Activated CD8-positive, alpha-beta memory T cell treated with anti-CD3 and anti-CD28 coated beads for 48 hours (primary cell): ENCODE measurements at places on chromosomes 2 and 18.

DNA sequence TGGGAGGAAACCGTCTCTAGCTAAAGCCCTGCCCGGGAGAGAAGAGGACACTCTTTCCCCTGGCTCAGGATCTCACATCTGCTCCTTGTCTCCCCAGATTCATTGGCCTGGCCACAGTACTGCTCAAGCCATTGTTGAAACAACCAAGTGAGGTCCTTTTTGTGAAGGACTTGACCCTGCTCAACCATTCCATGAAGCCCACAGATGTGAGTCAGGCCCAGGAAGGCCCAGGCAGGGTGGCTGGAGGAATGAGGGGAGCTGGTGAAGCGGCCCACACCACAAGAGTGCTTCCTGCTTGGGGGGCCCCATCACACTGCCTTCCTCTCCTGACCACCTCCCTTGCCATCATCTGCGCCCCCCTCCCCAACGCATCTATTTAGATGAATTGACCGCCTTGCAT lies 5.1 kb downstream of the FER1L5 start:
- DNase-seq, result no peak

DNA sequence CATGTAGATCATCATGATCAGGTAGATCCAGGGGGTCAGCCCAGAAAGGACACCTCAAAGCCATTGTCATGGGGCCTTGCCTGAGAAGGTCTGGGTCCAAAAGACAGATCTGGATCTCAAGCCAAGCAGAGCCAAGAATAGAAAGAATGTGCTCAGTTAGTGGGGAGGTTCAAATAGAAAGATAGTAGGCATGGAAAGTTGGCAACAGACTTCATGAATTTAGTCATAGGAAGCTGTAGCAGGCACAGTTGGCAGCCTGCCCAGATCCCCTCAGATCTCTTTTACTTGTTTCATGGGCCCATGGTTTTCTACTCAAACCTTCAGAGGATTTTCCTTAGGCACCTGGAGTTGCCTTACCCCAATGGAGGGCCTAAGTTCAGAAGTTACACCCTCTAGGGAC lies 767.0 kb downstream of the SLC4A3 start:
- no peak for DNase-seq

GRCh38 chr2:73078457-73079411 lies 7.2 kb upstream of the SFXN5 start:
- no peak for DNase-seq

GRCh38 chr2:191315365-191315752 lies 70.2 kb downstream of the MYO1B start:
- no peak for DNase-seq

GRCh38 chr2:205771031-205771430 lies 88.7 kb downstream of the NRP2 start:
- DNase-seq, result no peak

DNA sequence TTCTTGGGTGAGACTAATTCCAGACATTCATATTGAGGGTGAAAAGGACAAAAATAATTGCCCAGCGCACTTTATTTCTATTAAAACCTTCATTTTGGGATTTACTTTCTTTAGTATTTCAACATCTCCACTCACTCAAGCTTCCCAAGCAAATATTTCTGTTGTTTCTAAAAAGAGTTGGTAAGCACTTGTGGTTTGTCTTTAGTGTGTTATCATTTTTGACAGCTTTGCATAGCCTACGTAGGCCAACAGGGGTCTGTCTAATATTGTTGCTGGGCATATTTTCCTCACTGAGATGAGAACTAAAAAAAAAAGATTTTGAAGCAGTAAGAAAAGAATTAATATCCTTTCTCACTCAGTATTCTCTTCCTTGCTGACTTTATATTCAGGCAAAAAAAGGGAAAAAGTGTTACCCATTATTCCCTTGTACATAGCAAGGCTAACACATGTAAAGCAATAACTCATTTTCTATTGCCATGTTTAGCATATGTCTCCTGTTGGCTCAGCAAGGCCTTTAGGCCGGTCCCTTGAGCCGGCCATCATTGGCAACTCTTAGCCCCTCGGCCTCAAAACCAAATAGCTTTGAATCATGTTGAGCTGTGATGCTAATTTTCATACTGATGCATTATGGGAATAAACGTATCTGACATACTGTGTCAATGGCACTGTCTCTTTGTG lies 494.2 kb downstream of the ARHGAP15 start:
- no peak for DNase-seq

- DNase-seq, result no peak
These were observed 69.3 kb upstream of the HK2 start for GRCh38 chr2:74764429-74765272.

DNA sequence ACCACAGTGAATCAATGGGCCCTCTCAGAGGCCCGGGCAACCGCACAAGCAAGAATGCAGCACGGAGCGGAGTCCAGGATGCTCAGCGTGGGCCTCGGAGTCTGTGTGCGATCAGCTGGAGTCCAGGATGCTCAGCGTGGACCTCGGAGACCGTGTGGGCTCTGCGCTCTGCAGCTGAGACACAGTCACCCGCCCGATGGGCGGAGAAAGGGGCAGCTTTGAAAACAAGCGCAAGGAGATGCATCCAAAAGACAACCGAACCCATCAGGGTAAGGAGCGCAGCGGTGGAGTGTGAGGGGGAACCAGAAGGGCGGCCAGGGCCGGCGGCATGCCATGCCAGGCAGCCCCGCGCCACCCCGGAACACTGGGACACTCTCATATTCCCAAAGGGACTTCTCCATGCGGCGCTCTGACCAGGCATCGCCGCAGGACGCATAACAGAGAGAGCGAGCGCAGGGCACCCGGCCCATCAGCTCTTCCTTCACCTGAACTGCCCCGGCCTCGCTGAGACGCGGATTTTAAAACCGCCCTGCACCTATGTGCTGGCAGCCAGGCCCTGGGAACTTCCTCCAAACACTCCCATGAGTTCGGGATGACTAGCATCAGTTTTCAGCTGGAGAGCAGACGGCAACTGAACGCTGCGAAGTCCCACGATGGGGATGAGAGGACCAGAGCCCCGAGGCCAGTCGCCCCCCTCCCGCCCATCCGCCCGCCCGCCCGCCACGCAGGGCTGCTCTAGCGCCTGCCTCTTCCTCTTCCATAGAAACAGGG lies 44.7 kb downstream of the MC5R start:
- no peak for DNase-seq

GRCh38 chr18:36595046-36595817 lies 233.6 kb downstream of the TPGS2 start:
- no peak for DNase-seq

GRCh38 chr2:56084111-56084901 lies 99.5 kb upstream of the CCDC85A start:
- no peak for DNase-seq

GRCh38 chr2:234395891-234396420 lies 100.9 kb downstream of the ARL4C start:
- DNase-seq, result no peak

GRCh38 chr18:58662118-58662517 lies 9.1 kb upstream of the MALT1 start:
- DNase-seq, result no peak

- DNase-seq, result no peak
These were observed 85.9 kb downstream of the CALCRL start for GRCh38 chr2:187362151-187362550.

DNA sequence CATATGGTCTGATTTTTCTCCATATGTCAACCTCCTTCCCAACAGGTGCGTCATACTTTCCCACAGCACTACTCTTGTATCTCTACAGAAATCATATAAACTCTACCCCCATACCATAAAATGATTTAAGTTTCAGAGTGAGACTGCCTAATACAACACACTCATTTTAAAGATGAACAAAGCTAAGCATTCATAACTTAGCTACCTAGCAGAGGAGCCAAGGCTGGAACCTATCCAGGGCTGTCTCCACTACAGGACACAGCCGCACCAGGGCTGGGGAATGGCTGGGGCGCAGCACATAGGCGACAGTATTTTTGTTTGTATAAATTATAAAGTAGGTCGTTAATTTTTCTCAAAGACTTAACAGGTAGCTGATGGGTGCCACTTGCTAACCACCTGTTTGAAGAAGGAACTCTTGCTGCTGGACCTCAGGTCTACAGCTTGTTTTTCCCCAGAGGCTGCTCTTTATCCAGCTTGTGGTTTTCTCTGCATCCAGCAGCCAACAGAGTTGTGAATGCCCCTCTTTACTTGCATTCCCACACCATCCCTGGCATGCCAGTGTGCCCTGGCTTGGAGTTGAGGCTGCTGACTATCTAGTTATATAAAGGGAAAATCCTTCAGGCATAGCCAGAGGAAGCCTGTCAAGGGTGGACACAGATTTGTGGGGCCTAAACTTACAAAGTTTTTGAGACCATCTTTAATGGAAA lies 62.0 kb downstream of the HNRNPLL start:
- DNase-seq, result no peak

DNA sequence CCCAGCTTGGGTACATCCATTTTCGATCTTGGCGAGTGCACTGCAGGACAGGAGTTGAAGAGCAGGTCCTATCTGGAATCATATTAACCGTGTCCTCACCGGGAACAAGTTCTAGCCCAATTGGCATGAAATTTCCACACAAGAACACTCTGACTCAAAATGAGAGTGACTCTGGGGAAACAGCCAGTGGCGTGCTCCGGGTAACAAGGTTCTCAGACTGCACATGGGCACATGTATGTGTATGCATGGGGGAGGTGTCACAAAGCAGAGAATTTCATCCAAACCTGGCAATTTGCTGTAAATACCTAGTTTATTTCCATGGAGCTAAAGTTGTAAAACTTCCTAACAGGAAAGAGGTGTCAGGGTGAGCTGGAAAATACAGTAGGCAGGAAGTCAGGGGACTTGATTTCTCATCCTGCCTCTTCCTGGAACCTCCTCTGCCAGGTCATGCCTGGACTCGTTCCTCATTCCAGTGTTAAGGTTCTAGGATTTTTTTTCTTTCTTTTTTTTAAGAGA lies 1.7 kb downstream of the TUBB6 start:
- DNase-seq, result no peak

- DNase-seq, result no peak
These were observed 406.5 kb upstream of the UBE2E3 start for GRCh38 chr2:180573951-180574350.

DNA sequence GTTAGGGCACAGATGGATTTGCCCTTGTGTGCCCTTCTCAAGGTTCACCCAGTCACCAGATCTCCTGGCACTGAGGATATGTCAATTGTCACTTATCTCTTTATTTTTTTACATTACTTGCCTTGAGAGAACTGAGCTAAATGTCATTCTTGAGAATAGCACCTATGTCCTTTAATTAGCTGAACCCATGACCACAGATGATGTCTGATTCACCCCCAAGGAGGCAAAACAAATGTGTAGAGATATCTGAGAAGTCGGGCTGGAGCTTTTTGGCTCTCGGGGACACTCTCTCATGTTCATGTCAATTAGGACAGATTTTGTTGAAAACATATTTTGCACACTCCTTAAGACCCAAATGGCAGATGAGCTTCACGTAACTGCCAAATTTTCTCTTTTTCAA lies 171.4 kb upstream of the LRRTM1 start:
- DNase-seq, result no peak

DNA sequence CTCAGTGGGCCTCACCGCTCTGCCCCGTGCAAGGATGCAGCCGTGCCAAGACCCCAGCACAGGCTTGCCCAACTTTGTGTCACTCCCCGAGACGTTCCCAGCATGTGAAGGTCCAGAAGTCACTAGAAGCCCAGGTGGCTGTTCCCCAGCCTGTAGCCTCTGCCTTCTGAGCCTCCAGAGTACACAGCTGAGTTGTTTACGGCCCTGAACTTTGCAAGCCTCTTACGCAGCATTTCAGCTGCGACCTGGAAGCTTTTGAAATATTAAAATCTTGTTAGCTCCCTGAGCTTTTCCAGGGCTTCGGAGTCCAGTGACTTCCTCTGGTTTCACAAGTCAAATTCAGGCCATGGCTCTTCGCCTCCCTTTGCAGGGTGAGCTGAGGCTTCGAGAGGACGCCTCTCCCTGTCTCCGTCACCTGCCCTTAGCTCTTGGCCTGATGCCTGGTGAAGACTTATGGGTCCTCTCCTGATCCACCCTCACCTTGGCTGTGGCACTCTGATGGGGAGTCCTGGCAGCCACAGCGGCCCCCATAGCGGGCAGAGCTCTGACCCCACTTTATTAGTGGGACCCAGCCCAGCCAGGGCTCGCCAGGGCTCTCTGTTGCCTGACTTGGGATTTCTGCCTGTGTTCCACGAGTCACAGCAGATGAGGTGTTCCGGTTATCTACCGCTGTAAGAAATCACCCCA lies 76.5 kb upstream of the HPCAL1 start:
- no peak for DNase-seq

DNA sequence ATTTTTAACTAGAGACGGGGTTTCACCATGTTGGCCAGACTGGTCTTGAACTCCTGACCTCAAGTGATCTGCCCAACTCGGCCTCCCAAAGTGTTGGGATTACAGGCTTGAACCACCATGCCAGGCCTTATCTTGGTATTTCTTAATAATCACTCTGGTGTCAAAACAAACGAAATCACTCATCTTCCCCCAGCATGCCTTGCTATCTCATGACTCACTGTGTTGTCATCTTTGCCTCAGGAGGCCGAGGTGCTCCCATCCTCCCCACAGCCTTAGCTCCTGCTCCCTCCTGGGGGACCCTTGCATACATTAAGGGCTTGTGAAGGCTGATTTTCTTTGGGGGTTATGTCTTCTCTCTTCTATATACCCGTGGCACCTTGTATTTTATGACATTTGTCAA lies 250.1 kb upstream of the DPP10 start:
- no peak for DNase-seq

DNA sequence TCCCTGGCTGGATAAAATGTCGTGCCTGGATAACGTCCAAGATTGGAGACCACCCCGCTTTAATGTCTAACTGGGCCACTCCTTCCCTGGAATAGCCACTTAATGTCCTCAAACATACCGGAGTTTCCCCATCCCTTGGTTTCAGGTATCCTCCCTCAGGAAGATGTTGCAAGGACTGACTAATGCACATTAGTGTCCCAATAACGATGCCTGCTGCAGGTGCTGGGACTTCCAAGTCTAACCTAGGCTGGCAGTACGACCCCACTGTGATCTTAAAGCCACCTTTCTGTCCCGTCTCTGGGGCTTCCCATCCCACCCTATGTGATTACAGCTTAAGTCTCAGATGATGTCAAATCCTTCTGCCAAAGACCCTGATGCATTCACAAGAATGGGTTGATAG lies 1.1 kb upstream of the ATP6V1C2 start:
- no peak for DNase-seq

GRCh38 chr18:11948852-11949523 lies 32.3 kb upstream of the IMPA2 start:
- no peak for DNase-seq

GRCh38 chr2:167005096-167005495 lies 116.8 kb downstream of the XIRP2 start:
- DNase-seq, result no peak

GRCh38 chr2:58911877-58912276 lies 670.8 kb upstream of the FANCL start:
- no peak for DNase-seq
